ENCODE measurements at places on chromosomes 7 and 10.

- no peak for DNase-seq
These were observed 39.9 kb upstream of the HECW1 start for GRCh38 chr7:43072530-43072929.

DNA sequence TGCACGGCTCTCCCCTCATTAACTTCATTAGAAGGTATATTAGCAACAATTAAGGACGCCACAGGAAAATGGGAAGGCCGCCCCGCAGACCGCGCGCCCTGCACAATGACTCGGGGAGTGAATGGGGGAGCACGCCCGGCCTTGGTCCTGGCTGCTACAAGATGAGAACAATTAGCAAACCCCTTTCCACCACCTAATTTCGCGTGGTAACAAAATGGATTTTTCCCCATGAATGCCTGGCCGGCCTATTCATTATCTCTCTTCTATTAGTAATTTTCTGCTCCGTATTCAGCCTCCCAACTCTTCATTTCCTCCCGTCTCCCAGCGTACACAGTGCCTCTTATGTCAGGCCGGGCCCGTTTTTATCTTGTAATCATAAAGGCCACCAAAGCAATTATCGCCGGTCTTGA lies 346.9 kb downstream of the DNAJB6 start:
- no peak for DNase-seq

DNA sequence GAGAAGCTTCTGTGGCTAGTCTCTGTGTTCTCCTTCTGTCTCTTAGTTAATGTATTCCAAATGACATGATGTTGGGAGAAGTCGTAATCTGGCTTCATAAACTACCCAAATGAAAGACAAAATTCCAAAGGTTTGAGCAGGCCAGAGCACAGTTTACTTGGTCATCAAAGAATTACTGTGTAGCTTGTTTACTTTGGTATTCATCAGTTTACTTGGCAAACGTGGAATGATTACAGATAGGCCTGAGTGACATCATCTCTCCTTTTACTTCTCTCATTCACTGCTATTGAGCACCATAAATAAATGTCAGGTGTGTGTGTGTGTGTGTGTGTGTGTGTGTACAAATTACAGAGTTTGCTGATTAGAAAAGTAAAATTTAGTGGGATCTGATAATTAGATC lies 327.3 kb downstream of the PHTF2 start:
- DNase-seq = peak; percentile 58

DNA sequence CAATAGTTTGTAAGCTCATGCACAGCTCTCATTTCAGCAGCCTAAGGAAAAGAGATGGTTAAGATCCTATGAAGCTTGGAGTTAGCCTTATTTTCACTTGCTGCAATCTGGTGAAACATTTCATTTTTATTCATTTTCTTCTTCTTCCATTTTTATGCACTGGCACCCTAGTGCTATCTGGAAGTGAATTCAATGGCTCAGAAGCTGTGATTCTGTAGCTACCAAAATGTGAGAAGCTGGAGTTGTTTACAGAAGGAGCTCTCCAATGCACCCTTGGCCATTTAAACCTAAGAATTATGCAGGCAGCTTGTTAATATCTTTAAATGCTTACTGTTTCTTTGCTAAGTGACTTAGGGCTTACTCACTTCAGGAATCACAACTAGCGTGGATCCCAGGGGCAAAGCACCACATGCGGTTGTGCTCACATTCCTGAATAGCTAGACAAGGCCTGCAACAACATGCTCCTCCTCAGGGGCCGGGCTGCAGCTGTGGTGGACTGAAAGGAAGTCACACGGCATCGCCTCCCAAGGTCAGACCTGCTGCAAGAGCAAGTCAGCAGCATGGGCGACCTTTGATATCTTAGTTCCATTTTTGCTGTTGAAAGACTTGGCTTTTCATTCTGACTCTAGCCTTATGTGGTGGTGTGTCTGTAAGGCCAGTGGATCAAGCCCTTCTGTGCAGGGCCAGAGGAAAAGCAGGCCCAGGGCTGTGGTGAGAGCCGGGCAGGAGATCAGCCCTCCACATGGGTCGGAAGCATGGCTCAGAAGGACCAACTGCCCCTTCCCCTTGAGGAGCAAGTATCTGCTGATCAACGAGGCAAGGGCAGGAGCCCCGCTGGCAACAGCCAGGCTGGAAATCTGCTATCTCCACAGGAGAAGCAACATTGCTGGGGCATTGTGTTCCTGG lies 91.9 kb upstream of the MBL2 start:
- DNase-seq = peak; percentile 92

GRCh38 chr7:75987026-75987804 lies 7.2 kb downstream of the TMEM120A start:
- DNase-seq = no peak

DNA sequence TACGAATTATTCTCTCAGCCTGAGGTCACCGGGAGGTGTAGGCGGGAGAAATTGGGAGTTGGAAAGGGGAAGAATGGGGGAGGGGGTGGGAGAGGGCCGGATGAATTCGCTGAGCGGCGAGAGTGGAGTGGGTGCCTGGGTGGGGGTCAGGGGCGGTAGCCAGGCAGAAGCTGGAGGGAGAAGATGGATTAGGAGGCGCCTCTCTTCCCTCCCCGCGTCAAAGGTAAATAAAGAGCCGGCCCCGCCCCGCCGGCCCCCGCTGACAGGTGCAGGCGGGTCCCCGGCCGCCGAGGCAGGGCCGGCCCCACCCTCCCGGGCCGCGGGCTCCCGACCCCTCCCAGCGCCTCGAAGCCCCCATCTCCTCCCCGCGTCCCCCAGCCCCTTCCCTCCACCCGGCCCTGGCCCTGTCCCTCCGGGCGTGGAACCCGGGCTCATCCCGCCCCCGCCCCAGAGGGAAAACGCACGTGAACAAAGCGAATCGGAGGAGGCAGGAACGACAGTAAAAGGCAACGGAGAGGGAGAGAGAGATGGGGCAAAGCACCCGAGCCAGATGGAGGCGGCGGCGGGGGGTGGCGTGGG lies 872 bp downstream of the FAM131B start:
- DNase-seq = peak; percentile 45

DNA sequence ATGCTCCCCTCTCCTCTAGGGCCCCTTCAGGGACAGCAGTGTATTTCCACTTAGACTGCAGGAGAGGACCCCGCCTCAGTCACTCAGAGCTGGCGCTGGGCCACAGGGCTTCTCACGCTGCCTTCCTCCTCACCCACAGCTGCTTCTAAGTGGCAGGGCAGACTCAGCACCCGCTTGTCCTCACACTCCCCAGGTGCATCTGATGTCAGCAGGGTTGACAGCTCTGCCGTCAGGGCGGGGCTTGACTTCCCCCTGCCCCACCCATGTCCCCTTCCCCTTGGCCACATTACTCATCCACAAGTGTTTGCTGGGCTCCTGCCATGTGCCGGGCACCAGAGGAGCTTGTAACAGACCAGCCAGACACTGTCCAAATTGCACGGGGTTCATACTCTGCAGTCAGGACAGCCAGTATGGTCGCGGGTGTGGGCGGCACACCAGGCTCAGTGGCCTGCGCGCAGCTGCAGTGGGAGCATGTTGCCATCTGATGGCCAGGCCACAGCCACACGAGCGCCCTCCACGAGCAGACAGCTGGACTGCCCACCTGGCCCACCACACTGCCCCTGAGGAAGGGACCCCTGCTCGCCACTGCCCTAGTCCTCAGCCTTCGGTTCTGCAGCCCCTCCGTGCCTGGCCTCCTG lies 29.3 kb upstream of the TTYH3 start:
- DNase-seq = no peak

- peak; percentile 73 for DNase-seq
These were observed 1.3 kb downstream of the LSMEM1 start for GRCh38 chr7:112481833-112482670.

GRCh38 chr7:260441-261281 lies 29.3 kb upstream of the FOXL3 start:
- DNase-seq = no peak

GRCh38 chr10:77726301-77726700 lies 88.7 kb upstream of the KCNMA1 start:
- no peak for DNase-seq

DNA sequence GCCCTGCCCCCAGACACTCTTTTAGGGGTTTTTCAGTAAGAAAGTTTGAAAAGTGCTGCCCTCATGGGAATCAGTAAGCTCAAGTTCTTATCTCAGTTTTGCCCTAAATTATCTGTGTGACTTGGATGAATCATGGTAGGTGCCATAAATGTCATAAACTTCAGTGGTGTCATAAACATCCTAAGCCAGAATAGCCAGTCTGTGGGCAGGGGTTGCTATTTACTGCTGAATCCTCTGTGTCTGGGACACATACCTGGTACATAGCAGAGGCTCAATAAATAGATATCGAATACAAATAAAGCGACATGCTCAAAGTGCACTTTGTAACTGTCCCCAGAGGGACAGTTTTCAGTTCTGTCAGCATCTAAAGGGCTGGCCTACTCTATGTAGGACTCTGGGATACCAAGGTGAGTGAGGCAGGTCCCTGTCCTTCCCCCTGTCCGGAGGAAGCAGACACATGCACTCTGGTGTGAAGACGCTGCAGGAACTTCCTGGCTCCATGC lies 502.1 kb downstream of the RPS24 start:
- no peak for DNase-seq

DNA sequence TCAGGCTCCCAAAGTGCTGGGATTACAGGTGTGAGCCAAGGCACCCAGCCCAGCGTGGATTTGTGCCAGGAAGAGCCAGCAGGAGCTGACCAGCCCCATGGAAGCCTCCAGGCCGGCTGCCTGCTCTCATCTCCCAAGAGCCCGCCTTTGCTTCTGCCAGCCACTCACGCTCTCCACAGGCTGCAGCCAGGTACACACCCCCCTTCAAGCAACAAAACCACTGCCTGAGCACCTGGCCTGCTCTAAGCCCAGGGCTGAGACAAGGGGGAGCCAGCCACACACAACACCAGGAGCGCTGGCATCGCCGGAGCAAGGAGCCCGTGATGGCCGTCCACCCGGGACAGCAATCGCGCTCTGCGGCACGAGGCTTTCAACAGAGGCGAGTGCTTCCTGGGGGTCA lies 34.5 kb downstream of the MAD1L1 start:
- DNase-seq = no peak

DNA sequence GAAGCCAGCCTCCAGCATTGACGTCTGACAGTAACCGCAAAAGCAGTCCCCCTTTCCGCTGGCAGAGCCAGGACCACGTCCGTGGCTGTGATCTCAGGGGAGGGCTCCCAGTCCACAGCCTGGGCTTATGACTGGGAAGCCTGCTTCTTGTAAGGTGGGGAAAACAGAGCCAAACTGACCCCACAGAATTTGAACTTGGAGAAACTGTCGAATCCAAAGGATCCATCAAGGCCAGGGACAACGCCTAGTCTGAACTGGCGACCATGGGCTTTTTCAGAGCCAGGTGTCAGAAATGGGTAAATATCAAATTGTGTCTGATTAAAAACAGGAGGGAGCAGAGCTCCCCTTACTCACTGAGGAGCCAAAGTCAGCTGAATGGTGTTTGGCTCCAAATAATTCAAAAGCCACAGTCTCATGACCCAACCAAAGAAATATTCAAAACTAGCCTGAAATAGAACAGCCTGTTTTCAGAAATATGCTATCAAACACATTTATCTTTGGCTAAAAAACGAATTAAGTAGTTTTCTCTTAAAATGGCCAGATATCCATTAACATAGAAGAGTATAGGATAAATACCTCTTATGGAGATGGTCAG lies 751.4 kb upstream of the GALNT17 start:
- DNase-seq = peak; percentile 57

- peak; percentile 46 for DNase-seq
These were observed 94.3 kb upstream of the AGBL3 start for GRCh38 chr7:134891696-134892678.

GRCh38 chr10:11014671-11015445 lies 2.8 kb upstream of the CELF2 start:
- DNase-seq = no peak

DNA sequence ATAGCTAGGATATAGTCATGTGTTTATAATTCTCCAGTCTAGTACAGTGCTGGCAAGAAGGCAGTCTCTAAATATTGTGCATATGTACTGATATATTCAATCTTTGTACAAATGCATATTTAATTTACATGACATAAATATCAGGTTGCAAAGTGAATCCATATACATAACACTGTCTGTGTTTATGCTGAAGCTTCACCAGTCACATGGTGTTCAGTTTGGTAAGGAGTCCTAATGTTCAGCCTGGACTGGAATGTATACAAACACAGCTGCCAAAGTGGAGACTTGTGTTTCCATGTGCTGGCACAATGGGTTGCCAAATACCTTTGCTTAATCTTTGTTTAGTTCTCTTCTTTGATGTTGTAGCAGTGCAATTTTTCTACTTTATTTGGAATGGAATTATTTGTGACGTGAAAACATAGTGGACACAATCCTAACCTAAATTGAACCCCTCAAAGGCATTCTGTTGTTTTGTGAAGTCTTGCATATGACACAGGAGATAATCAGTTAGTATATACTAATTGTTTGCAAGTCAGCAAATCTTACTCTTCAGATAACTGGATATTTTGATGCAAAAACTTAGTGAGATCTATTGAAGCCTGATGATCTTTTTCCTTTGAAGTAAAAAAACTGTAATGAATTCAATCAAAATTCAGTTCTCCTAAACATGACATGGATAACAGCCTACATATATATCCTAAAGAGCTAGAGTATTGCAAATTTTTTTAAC lies 17.3 kb upstream of the ARL4A start:
- DNase-seq = no peak

GRCh38 chr7:140322759-140323158 lies 75.6 kb downstream of the SLC37A3 start:
- no peak for DNase-seq

- no peak for DNase-seq
These were observed 86.6 kb downstream of the AHCYL2 start for GRCh38 chr7:129311429-129311828.

- DNase-seq = peak; percentile 44
These were observed 2.8 kb downstream of the DUSP5 start for GRCh38 chr10:110500515-110500905.

DNA sequence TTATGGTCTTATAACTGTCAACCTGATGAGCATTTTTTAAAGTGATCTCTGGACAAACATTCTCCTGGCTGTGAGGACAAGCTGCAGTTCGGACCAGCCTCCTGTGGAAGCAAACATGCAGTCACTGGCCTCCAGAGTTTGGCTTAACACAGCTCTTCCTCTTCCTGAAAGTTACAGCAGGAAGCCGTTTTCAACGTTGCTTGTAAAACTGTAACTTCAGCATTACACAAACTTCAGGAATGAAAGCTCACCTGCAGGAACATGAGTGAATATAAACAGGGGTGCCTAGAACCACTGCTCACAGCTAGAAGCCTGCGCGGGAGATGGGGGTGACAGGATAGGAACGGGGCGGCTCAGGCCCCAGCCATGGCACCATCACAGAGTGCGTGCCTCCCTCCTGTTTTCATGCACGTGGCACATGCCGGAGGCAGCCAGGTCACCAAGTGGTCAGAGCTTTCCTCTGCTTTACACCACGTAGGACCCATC lies 292.9 kb upstream of the PITRM1 start:
- no peak for DNase-seq

GRCh38 chr7:20364571-20365196 lies 34.0 kb downstream of the ITGB8 start:
- DNase-seq = no peak

- no peak for DNase-seq
These were observed 857 bp upstream of the FOXP2 start for GRCh38 chr7:114413761-114414155.

- DNase-seq = peak; percentile 35
These were observed 9.2 kb upstream of the GSAP start for GRCh38 chr7:77425101-77426051.

GRCh38 chr10:61812052-61812721 lies 89.3 kb upstream of the ARID5B start:
- no peak for DNase-seq

GRCh38 chr7:28678431-28678965 lies 266.2 kb downstream of the CREB5 start:
- DNase-seq = no peak

All from AG20443 (cell line).